ENCODE measurements at places on chromosomes 3 and 15. TPM values are rescaled to one million over a fixed set of nuclear protein-coding genes. Genes with fewer than 3 reads are reported as not detected.

LRRIQ4 gene
- total RNA-seq = not detected

ITGA11 gene
- total RNA-seq = 0.92 TPM

ZBTB20 gene
- 14.4 TPM for total RNA-seq

EIF2A gene
- 56.1 TPM for total RNA-seq

HRG gene
- total RNA-seq = not detected

CDAN1 gene
- 37.2 TPM for total RNA-seq

WWTR1 gene
- total RNA-seq = 45.4 TPM

GPR160 gene
- total RNA-seq = 13.1 TPM

EXD1 gene
- total RNA-seq = not detected

RLBP1 gene
- not detected for total RNA-seq

VWA5B2 gene
- 23.7 TPM for total RNA-seq

SLC27A2 gene
- 5.9 TPM for total RNA-seq

DUOX1 gene
- 5.5 TPM for total RNA-seq

DISP2 gene
- 1.5 TPM for total RNA-seq

RNF13 gene
- 57.8 TPM for total RNA-seq

DZIP1L gene
- 17.8 TPM for total RNA-seq

FSIP1 gene
- total RNA-seq = 2.9 TPM

CHRNA7 gene
- 5.3 TPM for total RNA-seq

CCDC54 gene
- total RNA-seq = not detected

ZNF80 gene
- total RNA-seq = not detected

KLF15 gene
- 7.9 TPM for total RNA-seq

NMNAT3 gene
- 7.1 TPM for total RNA-seq

DOCK3 gene
- total RNA-seq = 5.9 TPM

POPDC2 gene
- total RNA-seq = 1.4 TPM

STIMATE gene
- total RNA-seq = 13.1 TPM

ABHD14A gene
- total RNA-seq = 16.6 TPM

CFAP100 gene
- total RNA-seq = 4.3 TPM

PSMD6 gene
- total RNA-seq = 81.4 TPM

PP2D1 gene
- total RNA-seq = not detected

HES1 gene
- total RNA-seq = 180 TPM

TMCC1 gene
- total RNA-seq = 50.8 TPM

SLC9C1 gene
- total RNA-seq = 0.48 TPM

IMP3 gene
- total RNA-seq = 75.2 TPM

SAMMSON gene
- not detected for total RNA-seq

ARHGEF26 gene
- total RNA-seq = 7.8 TPM

WDR93 gene
- total RNA-seq = 1.5 TPM

PLSCR4 gene
- total RNA-seq = 6.0 TPM
